ENCODE measurements at places on chromosomes 1 and 21.

DNA sequence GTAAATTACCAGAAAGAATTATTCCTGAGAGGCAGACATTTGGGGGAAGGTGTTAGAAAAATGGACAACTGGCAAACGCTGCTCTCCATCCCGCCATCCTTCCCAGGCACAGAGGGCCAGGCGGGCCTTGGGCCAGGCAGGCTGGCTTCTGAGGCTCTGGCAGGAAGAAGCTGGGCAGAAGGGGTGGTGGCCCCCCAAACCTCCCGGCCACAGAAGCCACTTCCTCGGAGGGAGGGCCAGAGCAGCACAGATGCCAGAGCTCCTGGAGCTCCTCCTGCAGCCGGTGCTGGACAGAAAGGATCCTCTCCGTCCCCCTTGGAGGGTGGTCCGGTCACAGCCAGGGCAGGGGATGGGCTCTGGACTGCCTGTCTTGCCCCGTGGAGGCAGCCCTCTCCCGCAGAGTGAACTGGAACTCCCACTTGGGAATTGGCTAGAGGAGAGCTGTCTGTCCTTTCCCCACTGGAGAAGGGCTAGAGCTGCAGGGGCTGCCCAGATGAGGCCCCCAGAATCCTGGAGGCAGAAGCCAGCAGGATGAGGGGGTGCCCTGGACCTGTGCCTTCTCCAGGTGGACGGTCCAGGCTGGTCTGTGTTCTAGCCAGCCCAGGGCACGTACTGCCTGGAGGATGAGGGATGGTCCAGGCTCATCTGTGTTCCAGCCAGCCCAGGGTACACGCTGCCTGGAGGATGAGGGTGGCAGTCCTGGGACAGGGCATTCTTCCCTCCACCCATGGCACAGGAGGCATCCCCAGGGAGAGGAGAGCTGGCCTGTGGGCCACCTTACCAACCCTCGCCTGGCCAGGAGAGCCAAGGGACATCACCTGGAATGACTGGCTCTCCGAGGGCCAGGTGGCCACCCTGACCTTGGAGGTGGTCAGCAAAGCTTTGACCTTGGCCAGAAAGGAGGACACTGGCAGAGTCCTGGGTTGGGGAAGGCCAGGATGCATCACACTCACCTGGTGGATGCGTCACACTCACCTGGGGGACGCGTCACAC, 47.4 kb upstream of the ACTRT2 start:
- no peak for DNase-seq

DNA sequence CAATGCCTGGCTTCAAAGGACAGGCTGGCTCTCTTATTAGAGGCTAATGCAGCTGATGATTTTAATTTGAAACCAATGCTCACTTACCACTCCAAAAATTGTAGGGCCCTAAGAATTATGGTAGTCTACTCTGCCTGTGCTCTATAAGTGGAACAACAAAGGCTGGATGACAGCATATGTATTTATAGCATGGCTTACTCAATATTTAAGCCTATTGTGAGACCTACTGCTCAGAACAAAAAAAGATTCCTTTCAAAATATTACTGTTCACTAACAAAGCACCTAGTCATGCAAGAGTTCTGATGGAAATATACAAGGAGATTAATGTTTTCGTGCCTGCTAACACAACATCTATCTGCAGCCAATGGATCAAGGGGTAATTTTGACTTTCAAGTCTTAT, 73.8 kb upstream of the DUSP10 start:
- DNase-seq, result no peak

GRCh38 chr1:180765151-180765550, 133.3 kb downstream of the XPR1 start:
- DNase-seq, result no peak

GRCh38 chr1:61647142-61647541, 77.8 kb downstream of the TM2D1 start:
- no peak for DNase-seq

GRCh38 chr1:162855461-162856150, 5.4 kb downstream of the CCDC190 start:
- no peak for DNase-seq

- DNase-seq, result no peak
Observed at GRCh38 chr1:161099090-161099802, 1.1 kb downstream of the KLHDC9 start.

All from NCI-H2029 treated with DMSO at 0.1 percent for 48 hours (cell line).